ENCODE measurements at places on chromosomes 3 and 15.

- peak; percentile 95 for DNase-seq
These were observed 276.6 kb downstream of the UACA start for GRCh38 chr15:70486451-70487386.

- DNase-seq = no peak
These were observed 430.2 kb upstream of the MCTP2 start for GRCh38 chr15:93801206-93801605.

- DNase-seq = no peak
These were observed 125.2 kb upstream of the CCNL1 start for GRCh38 chr3:157285141-157285540.

DNA sequence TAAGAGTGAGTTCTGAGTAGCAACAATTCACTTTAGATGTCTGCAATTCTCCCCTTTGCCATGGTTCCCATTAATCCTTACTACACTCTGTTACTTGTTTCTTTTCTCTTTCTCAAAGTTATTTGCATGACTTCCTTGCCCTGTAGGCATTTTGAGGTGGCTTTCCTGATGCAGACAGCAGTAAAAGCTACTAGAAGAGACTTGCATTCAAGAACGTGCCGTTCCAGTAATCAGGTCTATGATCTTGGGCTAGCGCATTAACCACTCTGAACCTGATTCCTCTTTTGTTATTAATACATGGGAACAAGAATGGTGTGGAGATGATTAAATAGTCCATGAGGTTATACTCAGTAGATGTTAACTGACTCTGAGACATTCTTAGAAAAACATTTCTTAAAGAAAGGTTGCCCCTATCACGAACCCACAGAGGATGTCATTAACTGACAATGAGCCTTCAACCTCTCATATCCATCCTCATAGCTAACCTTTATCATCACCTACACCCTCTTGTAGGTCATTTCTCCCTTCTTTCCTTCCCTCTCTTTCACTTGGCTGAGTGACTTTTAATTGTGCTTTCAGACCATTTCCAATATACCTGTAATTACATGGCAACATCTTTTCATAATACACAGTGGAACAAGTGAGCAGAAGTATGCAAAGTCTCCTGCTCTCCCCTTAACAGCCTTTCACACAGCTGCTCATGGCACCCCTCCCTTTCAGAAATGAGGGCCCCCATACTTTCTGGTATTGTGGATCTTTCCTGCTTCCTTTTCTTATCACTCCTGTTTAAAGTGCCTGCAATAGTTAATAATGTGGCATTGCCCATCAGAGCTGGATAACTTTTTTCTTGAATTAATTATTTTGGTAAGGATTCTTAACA, 175.9 kb downstream of the CHST2 start:
- no peak for DNase-seq

DNA sequence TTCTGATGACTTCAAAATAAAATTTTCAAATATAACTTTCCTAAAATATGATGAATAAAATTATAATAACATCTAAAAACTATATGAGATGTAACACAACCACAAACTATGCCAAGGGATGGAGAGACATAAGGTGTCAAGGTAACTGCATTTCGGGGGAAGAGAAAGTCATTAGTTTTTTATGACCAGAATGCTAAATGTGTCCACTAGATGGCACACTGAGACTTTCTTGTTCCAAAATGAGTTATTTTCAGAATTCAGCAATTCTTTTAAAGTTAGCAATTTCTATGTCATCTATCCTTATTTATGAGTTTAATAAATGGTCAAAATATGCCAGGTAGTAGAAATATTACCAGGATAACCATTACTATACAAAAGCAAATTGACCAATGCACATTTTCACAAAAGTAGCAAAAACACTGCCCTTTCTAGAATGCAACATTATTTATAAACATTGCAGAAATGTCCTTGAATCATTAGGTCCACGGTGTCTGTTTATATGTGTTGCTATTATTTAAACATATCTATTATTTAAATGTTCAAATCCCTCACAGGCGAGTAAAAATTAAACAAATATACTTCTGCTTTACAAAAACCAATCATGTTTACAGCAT, 374.2 kb downstream of the PLCL2 start:
- DNase-seq = no peak

- no peak for DNase-seq
These were observed 736.3 kb upstream of the ARRDC4 start for GRCh38 chr15:97224191-97224641.

DNA sequence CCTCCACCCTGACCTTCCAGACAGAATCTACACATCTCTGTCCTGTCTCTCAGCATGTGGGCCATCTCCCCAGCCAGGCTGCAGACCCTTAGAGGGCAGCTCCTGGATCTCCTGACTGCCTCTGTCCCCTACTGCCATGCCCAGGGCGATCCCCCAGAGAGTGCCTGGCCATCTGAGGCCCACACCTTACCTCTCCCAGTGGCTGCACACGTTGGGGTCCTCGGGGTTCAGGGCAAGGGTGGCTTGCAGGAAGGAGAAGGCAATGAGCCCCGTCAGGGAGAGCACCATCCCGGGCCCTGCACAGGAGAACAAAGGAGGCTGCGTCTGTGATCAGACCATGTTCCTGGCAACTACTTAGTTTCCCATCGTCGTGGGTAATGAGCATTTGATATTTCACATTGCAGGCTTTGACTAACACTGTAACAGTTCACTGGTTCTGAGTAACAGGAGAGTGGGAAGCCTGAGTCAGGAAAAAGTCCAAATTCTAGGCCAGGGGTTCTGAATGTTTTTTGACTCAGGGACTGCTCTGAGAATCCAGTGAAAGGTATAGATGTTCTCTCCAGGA, 125.4 kb downstream of the MEGF11 start:
- DNase-seq = no peak

DNA sequence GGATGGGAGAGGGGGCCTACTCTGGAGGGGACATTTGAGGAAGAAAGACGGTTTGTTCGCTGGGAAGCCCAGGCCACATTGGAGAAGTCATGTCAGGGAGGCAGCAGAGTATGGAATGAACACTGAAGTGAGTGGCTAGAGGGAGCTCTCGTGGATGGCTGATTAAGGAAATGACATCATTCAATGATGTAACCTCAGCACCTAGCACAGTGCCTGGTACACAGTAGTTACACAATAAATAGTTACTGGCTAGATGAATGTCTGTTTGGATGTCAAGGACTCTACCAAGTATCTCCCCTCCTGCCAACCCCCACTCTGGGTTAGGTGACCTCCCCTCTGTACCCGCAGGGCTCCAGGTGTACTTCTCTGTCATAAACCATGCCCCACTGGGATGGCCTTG, 121.1 kb downstream of the CLSTN2 start:
- DNase-seq = no peak

DNA sequence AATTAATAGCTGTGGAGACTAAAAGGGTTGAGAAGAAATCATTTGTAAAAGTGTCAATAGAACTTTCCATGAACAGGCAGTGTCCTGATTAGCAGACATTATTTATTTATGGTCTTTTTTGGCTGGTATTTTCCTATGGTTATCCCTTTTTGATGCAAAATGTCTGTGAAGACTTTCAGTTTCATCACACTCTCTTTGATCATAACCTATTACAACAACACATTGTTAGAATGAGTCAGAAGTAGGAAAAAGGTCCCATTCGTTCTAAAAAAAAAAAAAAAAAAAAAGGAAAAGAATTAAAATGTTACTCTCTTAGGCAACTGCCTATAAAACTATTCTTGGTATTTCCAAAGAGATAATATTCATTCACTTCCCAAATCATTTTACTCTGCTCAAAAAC, 62.1 kb downstream of the SLC49A4 start:
- no peak for DNase-seq

DNA sequence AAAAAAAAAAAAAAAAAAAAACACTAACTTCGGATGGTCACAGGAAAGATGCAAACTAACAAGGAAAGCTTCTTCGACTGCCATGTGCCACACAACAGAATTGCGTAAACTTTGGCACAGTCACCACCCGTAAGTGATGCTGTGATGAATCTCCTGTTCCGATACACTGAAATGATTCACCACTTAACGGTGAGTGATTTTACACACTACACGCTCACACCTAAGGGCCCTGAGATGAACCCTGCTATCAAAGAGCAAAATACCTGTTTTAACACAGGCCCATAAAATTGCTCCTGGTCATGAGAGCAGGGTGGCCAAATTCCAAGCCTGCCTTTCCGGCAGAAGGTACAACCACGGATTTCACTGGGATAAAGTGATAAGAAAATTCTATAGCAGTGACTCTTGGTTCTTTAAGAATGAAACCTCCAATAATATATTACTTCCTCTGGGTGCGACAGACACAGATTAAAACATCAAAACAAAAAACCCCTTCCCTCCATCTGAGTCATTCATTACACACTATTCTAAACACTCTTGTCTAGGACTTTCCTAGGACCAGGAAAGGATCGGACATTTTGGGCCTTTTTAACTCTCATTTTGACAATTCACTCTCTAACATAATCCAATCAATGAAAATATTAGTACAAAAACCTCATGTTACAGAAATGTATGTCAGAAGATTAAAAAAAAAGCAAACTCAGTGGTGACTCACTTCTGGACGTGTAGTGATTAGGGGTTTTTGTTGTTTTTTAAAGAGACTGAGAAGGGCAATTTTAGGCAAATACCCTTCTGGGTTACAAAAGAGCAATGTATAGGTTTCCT, 28.3 kb downstream of the LRIG1 start:
- DNase-seq = no peak

- no peak for DNase-seq
These were observed 51.9 kb downstream of the PBRM1 start for GRCh38 chr3:52633786-52634185.
